Right atrium auricular region (tissue), 2 donors: ENCODE measurements at places on chromosomes 7 and 10.

DNA sequence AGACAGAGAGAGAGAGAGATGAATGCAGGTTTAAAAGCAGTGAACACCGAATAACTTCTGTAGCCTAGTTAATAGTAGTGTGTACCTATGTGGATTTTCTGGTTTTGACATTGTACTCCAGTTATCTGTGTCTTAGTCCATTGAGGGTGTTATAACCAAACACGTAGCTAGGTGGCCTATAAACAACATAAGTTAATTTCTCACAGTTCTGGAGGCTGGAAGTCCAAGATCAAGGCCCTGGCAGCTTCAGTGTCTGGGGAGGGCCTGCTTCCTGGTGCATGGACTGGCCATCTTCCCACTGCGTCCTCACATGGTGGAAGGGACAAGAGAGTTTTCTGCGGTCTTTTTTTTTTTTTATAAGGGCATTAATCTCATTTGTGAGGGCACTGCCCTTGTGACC lies 23.5 kb downstream of the AOC1 start:
- no peak overlapping the region for H3K27ac ChIP-seq
- no peaks in the 10 kb centered on the region for H3K4me1 ChIP-seq
- DNase-seq = no peak
- no peak overlapping the region for H3K4me3 ChIP-seq
- H3K27me3 ChIP-seq = no peaks in the 10 kb centered on the region
- H3K36me3 ChIP-seq = no peaks in the 10 kb centered on the region

DNA sequence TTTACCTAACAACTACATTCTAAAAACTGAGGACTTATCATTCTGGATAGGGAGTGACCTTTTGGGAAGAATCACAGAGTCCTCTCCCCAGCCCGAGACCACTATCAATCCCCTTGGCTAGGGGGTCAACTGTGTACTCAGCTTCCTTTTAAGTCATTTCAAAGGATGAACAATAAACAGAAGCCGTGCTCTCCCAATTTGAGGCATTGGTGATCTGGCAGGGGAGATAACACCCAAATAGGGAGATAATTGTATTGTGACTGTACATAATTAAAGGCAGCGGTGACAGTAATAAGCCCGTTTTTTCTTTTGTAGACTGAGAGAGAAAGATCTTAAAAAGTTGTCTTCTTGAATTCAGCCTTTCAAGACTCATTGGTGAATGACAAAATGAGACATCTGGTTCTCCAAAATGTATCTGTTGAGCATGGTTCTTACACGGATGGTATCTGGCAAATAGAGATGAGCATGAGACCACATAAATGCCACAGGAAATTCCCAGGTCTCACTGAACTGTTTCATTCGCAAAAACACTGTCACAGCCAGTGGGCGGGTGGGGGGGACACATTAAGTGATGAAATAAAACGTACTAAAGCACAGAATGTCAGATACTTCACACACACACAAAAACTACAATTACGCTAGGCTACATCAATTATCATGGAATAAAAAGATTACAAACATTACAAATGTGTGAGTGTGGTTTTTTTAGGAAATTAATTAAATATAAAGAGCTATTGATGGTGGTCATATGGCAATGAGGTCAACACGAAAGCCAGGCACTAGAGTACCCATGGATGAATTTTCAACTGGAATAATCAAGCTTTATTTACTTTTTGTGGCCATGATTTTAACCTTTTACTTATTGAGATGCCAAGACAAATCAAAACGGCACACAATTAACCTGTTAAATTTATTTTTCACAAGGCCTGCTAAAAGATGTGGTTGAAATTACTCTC lies 108.4 kb downstream of the HIPK2 start:
- H3K36me3 ChIP-seq = no peaks in the 10 kb centered on the region
- H3K27me3 ChIP-seq = no peaks in the 10 kb centered on the region
- H3K27ac ChIP-seq = no peak overlapping the region
- no peak for DNase-seq
- H3K4me1 ChIP-seq = no peaks in the 10 kb centered on the region

- H3K4me1 ChIP-seq = no peaks in the 10 kb centered on the region
- H3K36me3 ChIP-seq = peaks cover 40% of the 10 kb centered on the region
- H3K27ac ChIP-seq = no peak overlapping the region
- H3K4me3 ChIP-seq = no peak overlapping the region
Observed at GRCh38 chr7:139297795-139298194, 43.3 kb upstream of the FMC1 start.

DNA sequence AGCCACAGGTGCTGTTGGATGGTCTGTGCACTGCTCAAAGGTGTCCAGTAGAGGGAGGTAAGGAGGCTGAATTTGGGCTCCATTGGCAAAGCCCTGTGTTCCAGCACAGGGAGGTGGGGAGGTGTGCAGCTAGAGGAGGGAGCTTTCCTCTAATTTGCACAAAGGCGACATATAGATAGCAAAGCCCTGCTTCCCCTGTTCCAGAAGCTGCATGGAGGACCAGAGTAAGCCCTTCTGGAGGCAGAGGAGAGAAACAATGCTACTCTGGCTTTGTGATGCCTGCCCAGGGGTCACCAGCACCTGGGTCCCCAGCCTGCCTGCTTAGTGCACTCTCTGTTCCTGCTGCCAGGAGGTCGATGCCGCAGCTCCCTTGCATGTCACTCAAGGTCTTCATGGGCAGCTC lies 3.4 kb upstream of the ARHGAP22 start:
- peak overlapping the region; percentile 60 for H3K27ac ChIP-seq
- DNase-seq = peak; percentile 56
- H3K36me3 ChIP-seq = no peaks in the 10 kb centered on the region

- no peak overlapping the region for H3K27ac ChIP-seq
- no peaks in the 10 kb centered on the region for H3K27me3 ChIP-seq
- DNase-seq = no peak
Observed at GRCh38 chr10:13699216-13699615, 112.5 kb downstream of the PRPF18 start.

GRCh38 chr7:123143252-123144006 lies 56.3 kb downstream of the SLC13A1 start:
- no peak overlapping the region for H3K4me3 ChIP-seq
- no peak for DNase-seq
- no peaks in the 10 kb centered on the region for H3K27me3 ChIP-seq
- H3K27ac ChIP-seq = no peak overlapping the region
- H3K4me1 ChIP-seq = no peaks in the 10 kb centered on the region
- no peaks in the 10 kb centered on the region for H3K36me3 ChIP-seq

DNA sequence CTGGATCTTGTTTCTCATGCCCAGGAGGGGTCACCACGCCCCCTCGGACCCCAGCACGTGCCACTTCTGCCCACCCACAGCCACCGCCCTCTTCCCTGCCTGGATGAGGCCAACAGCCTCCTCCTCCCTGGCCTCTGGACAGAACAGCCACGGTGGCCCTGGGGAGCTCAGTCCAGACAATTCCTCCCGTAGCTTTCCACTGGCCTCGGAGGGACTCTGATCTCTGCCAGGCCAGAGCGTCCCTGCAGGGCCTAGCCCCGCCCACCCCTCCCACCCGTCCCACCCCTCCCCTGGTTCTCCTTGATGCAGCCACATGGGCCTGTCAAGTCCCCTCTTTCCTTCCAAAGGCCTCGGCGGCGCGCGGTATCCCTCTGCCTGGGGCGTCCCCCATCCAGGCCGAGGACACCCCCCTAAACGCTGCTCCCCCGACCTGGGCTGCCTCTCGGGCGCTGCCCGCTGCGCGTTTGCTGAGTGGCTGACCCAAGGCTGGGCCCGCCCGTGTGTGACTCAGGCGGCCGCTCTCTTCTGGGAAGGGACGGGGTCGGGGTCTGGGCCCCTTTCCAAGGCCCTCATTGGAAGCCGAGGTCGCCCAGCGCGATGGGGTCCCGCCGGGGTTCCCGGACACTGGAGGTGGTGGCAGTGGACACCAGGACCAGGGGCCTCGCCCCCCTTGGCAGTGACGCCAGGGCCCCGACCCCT lies 557 bp downstream of the TMEM120A start:
- H3K36me3 ChIP-seq = no peaks in the 10 kb centered on the region
- peak overlapping the region; percentile 79 for H3K4me3 ChIP-seq
- H3K27me3 ChIP-seq = no peaks in the 10 kb centered on the region
- H3K27ac ChIP-seq = peak overlapping the region; percentile 91
- DNase-seq = peak; percentile 88
- H3K4me1 ChIP-seq = no peaks in the 10 kb centered on the region

DNA sequence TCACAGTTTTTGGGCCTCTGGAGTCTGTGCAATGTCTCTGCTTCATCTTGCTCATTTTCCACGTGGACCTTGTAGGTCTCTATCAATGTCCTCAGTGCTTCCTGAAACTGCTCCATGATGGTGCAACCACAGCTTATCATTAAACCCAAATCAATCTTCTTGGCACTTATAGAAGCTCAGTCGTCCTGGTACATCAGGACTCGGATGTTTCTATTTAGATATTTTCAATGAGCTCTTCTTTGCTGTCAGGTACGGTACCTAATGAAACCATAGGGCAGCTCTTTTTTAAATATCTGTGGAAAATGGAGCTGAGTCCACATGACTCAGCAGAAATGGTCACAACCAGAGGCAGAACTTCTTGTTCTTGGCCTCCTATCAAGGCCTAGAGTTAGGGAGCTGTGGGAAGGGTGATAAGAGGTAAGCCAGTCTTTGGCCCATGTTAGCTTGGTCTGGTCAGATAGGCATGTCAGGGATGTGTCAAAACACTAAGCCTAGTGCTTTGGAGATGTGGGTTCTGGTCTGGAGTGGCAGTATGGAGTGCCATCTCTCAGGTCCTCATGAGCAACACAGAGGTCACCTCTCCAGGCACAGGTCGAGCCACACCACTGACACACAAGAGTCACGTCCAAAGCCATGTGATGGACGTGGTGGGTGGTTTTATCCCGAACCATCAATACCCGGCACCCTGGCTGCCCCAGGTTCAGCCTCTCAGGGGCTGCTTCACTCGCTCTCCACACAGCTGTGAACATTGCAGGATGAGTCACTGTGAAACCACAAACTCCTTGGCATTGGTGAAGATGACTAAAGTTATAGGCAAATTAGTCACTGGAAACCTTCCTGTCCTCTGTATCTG lies 87.0 kb downstream of the TBXAS1 start:
- H3K4me1 ChIP-seq = no peaks in the 10 kb centered on the region
- no peaks in the 10 kb centered on the region for H3K27me3 ChIP-seq
- no peaks in the 10 kb centered on the region for H3K36me3 ChIP-seq
- peak; percentile 69 for DNase-seq

- H3K36me3 ChIP-seq = no peaks in the 10 kb centered on the region
- H3K27me3 ChIP-seq = peaks cover 77% of the 10 kb centered on the region
- H3K4me3 ChIP-seq = no peak overlapping the region
- no peak overlapping the region for H3K27ac ChIP-seq
Observed at GRCh38 chr10:123136806-123137642, 1.3 kb downstream of the HMX3 start.

GRCh38 chr7:36318116-36318515 lies 71.5 kb upstream of the ANLN start:
- H3K4me1 ChIP-seq = no peaks in the 10 kb centered on the region
- no peak for DNase-seq
- no peaks in the 10 kb centered on the region for H3K27me3 ChIP-seq
- no peak overlapping the region for H3K4me3 ChIP-seq

GRCh38 chr7:29771081-29771816 lies 35.1 kb upstream of the WIPF3 start:
- H3K36me3 ChIP-seq = no peaks in the 10 kb centered on the region
- H3K27me3 ChIP-seq = no peaks in the 10 kb centered on the region
- no peak overlapping the region for H3K27ac ChIP-seq
- no peaks in the 10 kb centered on the region for H3K4me1 ChIP-seq
- H3K4me3 ChIP-seq = no peak overlapping the region

DNA sequence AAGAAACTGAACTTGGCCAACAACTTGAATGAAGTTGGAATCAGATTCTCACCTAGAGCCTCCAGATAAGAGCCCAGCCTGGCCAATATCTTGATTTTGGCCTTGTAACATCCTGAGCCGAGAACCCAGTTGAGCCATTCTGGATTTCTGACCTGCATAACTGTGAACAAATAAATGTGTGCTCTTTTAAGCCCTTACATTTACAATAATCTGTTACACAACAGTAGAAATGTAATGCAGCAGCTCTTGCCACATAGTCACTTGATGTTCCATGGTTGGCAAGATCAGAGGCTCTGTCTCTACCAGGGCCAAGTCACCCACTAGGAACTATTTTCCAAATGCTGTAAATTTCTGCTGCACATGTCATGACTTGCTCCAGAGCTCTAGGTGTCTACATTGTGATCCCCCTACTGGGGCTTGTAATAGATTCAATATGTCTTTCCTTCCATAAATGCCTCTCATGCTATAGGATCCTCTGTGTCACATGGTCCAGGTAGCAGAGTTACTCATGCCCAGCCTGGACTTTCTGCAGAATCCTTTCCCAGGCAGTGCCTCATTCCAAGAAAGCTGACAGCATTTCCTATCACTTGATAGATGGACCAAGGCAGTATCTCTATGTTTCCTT lies 11.4 kb upstream of the RBM20 start:
- H3K4me1 ChIP-seq = peaks cover 30% of the 10 kb centered on the region
- no peak overlapping the region for H3K4me3 ChIP-seq
- no peak for DNase-seq
- no peaks in the 10 kb centered on the region for H3K36me3 ChIP-seq
- H3K27me3 ChIP-seq = no peaks in the 10 kb centered on the region
- H3K27ac ChIP-seq = no peak overlapping the region

GRCh38 chr10:95909561-95909960 lies 1.8 kb downstream of the CC2D2B start:
- no peak overlapping the region for H3K4me3 ChIP-seq
- H3K27ac ChIP-seq = no peak overlapping the region
- DNase-seq = no peak
- H3K27me3 ChIP-seq = no peaks in the 10 kb centered on the region
- H3K36me3 ChIP-seq = no peaks in the 10 kb centered on the region
- no peaks in the 10 kb centered on the region for H3K4me1 ChIP-seq

- H3K27me3 ChIP-seq = no peaks in the 10 kb centered on the region
- no peak overlapping the region for H3K27ac ChIP-seq
- H3K36me3 ChIP-seq = no peaks in the 10 kb centered on the region
- DNase-seq = no peak
- no peak overlapping the region for H3K4me3 ChIP-seq
Observed at GRCh38 chr10:85187047-85187446, 858.7 kb downstream of the CCSER2 start.

DNA sequence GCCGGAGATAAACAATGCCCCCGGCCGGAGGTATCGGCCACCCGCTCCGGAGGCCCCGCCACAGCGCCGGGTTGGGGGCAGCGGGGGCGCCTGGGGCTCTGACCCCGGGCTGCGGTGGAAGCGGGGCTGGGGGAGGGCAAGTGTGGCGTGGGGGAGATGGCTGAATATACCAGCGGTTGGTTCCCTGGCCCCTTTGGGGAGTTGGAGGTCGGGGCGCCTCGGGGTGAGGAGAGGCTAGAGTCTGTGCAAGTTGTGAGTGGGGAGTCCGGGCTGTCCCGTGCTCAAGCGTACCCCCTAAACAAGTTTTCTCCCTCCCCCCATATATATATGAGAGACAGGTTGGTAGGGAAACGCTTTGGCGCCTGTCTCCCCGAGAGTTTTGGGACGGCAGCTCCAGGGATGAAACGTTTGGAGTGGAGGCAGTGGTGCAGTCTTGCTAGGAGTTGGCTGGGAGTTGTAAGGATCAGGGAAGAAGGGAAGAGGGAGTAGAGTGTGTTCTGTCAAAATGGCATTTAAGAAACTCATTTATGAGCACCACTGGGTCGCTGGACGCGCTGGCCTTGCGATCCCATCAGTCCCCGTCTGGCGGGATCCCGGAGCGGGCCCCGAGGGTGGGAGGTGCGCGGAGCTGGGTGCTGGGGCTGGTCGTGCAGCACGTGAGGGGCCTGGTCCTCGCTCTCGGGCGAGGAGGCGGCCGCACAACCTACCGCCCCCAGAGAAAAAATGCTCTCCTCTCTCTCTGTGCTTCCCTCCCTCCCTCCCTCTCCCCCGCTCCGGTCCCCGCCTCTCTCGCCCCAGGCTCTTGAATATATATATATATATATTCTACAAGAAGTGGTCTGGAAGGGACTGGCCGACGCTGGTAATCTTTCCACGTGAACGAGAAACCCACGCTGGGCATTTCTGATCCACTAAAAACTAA lies 1.1 kb downstream of the TET1 start:
- no peaks in the 10 kb centered on the region for H3K36me3 ChIP-seq
- H3K4me3 ChIP-seq = peak overlapping the region; percentile 78
- peaks cover 20% of the 10 kb centered on the region for H3K4me1 ChIP-seq
- no peak overlapping the region for H3K27ac ChIP-seq
